ENCODE measurements at places on chromosomes 13 and 19.

DNA sequence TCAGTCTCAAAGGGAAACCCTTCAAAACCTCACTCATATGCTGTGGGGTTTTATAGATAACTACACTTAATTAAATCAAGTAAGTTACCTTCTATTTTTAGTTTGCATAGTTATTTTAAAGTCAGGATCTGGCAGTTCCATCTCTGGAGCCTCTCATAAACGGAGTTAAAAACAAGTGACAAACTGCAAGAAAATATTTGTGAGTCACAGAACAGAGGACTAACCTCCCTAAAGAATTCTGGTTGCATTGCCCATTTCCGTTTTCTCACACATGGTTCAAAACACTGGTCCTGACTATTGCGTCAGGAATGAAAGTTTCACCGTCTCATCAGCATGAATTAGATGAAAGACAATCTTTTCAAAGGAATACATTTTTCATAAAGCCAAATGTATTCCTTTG lies 10.6 kb downstream of the RXFP2 start:
- no peak for DNase-seq

GRCh38 chr13:75419656-75420055 lies 62.3 kb downstream of the TBC1D4 start:
- DNase-seq, result no peak

DNA sequence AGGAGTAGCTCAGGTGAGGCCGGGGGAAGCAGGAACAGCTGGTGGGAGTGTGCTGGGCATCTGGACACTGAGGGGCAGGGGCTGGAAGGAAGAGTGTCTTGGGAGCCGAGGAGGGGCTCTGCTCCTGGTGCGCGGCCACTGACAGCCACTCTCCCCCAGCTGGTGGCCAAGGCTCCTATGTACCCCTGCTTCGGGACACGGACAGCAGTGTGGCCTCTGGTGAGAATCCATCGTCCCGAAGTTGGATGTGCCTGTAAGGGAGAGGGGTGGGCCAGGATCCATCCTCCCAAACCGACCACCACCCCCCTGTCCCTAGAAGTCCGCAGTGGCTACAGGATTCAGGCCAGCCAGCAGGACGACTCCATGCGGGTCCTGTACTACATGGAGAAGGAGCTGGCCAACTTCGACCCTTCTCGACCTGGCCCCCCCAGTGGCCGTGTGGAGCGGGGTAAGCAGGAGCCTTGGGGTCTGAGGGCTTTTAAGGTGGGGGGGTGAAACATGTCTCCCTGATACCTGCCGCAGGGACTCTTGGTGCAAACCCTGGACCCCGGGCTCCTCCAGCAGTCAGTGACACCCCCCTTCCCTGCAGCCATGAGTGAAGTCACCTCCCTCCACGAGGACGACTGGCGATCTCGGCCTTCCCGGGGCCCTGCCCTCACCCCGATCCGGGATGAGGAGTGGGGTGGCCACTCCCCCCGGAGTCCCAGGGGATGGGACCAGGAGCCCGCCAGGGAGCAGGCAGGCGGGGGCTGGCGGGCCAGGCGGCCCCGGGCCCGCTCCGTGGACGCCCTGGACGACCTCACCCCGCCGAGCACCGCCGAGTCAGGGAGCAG lies 2.0 kb upstream of the USF2 start:
- DNase-seq, result peak; percentile 68

- no peak for DNase-seq
These were observed 329.6 kb downstream of the KCTD12 start for GRCh38 chr13:76556627-76557026.

GRCh38 chr13:97938706-97939475 lies 14.6 kb upstream of the IPO5 start:
- no peak for DNase-seq

DNA sequence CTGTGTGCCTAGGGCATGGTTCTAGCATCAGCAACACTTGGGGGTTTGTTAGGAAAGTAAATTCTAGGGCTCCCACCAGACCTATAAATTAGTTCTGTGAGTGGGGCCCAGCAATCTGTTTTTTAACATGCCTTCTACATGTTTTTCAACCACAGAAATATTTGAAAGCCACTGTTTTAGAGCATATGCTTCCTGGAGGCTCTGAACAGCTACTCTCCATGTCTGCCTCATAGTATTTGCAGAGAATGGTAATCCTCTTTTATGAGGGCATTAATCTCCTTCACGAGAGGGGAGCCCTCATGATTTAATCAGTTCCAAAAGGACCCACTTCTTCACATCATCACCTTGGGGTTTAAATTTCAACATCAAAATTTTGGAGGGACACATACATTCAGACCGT lies 6.0 kb downstream of the SPATA13 start:
- DNase-seq, result no peak

- no peak for DNase-seq
These were observed 14.3 kb downstream of the CHAMP1 start for GRCh38 chr13:114328595-114328994.

DNA sequence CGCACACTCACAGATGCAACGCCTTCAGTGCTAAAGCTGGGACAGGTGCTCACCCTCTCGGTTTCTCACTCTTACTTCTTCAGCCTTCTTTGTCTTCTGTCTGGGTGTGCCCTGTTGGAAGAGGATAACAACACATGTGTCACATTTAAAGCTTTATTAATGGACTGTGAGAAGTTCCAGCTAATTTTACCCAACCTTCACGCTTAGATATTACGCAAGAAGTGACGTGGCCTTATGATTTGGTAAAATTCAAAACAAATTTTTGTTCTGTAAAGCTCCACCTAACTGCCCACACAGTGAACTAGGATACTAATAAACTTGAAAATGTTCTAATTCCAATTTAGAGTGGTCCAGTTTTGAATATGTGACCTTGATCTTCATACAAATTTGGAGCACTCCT lies 66.7 kb upstream of the LRCH1 start:
- DNase-seq, result no peak

- DNase-seq, result no peak
These were observed 245.0 kb downstream of the ABCC4 start for GRCh38 chr13:95056266-95056665.

DNA sequence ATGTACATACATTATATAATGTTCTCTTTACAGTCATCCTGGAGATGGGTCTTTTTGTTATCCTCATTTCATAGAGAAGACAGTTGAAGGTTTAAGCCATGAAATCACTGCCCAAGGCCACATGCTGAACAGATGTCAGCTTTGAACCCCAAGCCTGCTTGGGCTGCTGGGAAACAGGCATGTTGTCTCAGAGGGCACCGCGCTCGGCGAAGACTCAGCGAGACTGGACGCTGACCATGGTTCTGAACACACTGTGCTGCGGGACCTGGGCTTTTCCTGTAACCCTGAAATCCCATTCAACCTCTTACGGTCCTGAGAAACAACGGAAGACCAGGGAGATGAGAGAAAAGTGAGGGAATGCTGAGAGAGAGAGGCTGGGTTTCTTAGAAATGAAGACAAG lies 27.3 kb downstream of the LRFN3 start:
- DNase-seq, result no peak

GRCh38 chr13:25659091-25659795 lies 287.5 kb downstream of the ATP8A2 start:
- DNase-seq, result peak; percentile 11

DNA sequence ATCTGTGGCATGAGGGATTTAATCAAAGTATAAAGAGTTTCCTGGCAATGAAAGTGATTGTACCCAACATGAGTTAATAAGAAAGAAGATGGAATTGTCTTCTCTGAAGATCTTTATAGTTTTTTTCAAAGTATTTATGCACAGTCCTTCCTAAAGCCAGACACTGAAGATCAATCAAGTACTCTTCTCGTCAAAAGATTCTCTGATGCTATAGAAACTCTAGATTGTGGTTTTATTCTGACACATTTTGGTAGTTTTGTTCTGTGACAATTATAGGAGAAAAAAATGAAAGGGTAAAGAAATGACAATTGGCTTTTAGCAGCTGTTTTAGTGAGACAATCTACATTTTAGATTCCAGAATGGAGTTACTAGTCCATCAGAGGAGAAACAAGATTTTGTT lies 10.4 kb upstream of the ENOX1 start:
- DNase-seq, result no peak

DNA sequence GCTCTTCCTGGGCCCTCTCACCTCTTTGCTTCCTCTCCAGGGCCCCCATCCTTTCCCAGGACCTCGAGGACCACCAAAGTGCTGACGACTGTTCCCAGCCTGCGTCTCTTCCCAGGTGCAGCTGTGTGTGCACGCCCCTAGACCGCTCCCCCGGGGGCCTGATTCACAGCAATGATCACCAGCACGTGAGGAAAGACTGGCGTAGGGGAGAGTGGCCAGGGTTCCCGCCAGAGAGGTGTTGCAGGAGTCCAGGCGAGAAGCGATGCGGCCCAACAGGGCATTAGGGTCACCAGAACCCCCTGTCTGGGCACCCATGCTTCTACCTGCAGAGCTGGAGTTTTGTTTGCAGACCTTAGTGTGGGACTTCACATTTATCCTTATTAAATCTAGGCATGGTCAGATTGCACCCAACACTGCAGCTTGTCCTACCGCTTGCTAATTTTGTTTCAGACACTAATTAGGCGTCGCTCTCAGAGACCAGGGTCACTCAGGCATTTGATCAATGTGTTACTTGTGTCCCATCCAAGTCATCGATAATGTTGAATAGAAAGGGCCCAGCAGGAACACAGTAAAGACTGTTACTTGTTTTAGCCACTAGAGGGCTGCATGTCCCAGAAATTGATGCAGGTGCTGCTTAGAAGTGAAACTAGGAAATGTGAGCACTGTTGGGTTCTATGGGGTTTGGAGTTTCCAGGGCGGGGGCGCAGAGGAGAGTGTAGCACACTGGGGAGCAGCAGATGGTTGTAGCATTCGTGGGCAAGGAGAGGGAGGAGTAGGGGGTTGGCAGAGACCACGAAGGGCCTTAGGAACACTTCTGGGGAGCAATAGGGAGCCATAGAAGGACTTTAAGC lies 53.2 kb downstream of the CDADC1 start:
- peak; percentile 80 for DNase-seq

- no peak for DNase-seq
These were observed 10.1 kb downstream of the URI1 start for GRCh38 chr19:29952177-29952576.

- peak; percentile 2 for DNase-seq
These were observed 1.0 kb downstream of the CDC16 start for GRCh38 chr13:114235697-114236096.

DNA sequence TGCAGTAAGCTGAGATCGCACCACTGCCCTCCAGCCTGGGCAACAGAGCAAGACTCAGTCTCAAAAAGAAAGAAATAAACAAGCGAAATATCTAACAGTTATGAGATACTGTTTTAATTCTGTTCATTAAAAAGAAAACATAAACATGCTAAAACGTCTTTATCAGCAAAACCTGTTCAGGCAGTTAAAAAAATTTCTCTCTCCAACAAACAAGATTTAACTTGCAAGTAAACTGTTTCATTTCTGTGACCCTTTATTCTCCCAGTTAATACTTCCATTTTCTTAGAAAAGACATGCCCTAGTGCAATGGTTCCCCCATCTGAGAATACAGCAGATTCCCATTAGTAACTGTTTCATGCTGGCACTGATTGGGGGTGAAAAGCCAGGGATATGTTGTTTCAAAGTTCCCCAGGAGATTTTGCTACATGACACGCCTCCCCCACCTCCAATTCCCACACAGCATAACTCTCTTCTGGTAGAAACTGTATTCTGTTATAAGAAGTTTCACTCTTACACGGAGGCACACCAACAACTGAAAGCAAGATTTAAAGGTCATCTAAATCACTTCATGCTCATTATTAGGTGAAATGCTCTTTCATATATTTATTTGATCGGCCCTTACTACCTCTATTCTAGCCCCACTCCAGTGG lies 24.4 kb downstream of the ELF1 start:
- peak; percentile 21 for DNase-seq

- peak; percentile 26 for DNase-seq
These were observed 100.2 kb downstream of the ZIC5 start for GRCh38 chr13:99871249-99871898.
